ENCODE measurements at places on chromosomes 11 and 22.

- DNase-seq: no peak
Observed at GRCh38 chr11:70772950-70773349, 374.6 kb downstream of the CTTN start.

DNA sequence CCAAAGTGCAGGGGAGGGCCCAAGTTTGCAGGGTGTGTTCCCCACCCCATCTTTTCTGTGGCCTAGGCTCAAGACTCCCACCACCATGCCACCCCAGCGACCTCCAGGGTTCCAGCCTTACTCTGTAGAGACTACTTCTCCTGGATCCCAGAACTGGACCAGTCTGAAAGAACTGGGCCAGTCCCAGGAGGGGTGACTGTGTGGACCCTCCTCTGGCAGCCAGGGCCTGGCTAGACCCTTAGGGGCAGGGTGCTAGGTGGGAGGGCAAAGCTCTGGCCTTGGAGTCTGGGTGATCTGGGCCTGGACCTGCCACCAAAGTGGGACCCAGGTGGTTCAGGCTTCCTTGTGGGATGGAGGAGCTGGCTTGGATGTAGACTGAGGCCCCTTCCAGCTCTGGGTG is 41.8 kb upstream of the ACCSL start:
- no peak for DNase-seq

GRCh38 chr11:61833471-61833870 is 5.4 kb downstream of the FADS2 start:
- no peak for DNase-seq

DNA sequence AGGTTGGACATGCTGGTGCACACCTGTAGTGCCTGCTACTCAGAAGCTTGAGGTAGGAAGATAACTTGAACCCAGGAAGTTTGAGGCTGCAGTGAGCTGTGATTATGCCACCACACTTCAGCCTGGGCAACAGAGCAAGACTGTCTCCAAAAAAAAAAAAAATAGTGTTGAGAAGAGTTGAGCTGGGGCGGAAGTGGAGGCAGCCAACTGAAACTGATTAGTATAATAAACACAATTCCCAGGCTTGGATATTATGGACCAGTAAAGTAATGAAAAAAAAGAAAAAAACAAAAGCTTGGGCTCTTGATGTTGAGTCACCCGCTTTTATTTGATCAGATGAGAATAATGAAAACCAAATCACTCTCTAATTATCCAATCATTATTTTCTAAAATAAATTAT is 21.0 kb downstream of the LDLRAD3 start:
- DNase-seq: no peak

GRCh38 chr11:64687643-64688533 is 35.1 kb downstream of the NRXN2 start:
- no peak for DNase-seq

GRCh38 chr11:78642979-78643675 is 68.5 kb upstream of the NARS2 start:
- DNase-seq: no peak

GRCh38 chr22:19569276-19569640 is 45.0 kb upstream of the CLDN5 start:
- DNase-seq: no peak

GRCh38 chr22:34308101-34308500 is 387.8 kb upstream of the LARGE1 start:
- no peak for DNase-seq

DNA sequence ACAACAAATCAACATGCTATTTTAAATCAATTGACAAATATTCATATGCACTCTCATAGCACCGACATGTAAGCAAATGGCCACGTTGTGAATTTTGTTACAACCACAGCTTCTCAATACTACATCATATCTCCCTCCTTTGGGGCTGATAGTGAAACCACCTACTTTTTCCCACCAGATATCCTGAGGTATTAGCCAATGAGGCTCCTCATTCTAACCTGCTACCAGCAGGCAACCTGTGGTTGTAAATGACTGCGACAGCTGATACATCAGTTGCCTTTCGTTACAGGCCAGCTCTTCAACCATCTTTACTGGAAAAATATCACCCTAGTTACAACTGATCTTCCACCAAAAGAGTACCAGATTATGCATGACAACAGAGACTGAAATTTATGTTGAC is 3.7 kb upstream of the XKR3 start:
- DNase-seq: no peak

DNA sequence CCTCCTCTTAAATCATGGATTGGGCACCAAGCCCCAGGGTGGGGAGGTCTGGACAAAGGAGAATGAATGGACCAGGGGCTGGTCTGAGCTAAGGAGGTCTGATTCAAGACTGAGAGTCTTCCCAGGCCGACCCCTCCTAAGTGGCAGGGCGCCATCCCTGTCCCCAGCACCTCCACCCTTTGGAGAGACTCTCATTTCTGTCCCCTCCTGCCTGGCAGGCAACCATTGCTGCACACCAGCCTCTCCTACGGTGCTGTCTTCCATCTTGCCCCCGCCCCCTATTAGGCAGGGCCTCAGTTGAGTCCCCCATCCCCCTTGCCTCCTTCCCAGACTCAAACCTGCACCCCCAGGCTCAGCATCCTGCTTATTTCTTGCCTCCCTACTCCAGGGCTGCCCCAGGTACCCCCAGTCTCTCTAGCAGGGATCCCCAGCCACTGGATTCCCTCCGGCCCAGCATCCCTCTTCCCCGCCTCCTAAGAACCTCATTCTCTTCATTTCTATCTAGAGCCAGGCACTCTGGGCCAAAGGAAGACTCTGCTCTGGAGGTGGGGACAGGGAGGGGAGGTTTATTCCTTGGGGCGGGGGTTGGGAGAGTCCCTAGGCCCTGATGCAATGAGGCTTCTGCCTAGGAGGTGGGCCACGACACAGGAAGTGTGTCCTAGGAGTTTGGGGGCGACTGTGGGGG is 1.7 kb upstream of the RCOR2 start:
- no peak for DNase-seq

DNA sequence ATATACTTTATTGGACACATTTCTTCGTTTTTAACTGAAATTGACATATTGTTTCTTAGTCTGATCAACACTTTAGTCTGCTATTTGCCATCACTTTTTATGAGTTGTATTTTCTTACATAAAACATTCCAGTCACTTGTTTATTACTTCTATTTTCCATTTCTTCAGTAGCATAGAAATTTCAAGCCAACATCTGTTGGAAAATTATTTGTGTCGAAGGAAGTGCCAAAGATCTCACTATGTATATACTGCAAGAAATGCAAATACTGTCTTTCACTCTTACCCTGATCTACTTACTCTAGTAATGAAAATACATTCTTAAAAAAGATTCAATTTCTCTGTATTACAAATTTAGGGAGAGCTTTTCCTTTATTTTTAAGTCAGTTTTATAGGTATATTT is 105.9 kb downstream of the SLC17A6 start:
- DNase-seq: no peak

GRCh38 chr22:44554411-44554810 is 56.4 kb upstream of the RTL6 start:
- DNase-seq: no peak

DNA sequence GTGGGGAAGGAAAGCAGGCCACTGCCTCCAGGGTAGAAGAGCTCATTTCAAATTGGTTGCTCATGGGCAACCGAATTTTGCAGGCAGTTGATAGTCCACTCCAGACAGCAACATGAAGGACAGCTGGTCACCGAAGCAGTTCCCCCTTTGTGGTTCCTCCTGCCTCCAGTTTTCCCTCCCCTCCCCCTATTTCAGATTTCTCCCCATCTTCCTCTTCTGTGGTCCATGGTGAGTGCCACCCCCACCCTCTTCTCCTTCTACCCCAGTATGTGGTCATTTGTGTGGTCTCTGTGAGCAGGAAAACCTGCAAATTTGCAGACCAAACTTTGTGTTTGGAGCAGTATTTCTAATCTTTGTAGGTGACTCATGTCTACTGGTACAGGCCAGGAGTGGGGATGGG is 38.2 kb upstream of the PAK1 start:
- DNase-seq: no peak

DNA sequence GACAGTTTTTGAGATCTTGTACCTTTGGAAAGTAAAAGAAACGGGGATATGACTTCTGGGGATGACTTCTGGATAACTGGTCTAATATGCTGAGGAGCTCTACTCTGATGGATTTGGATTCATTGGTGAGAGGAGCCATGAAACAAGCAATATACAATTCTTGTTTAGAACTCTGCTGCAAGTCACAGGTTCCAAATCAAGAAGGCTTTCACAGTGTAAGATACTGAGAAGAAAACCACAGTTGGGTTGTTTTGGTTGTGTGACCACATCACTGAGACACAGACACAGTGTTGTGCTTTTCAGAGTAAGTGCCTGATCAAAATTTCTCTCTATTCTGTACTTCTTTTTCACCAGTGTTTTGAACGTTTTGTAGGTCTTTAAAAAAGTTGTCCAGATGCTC is 13.1 kb upstream of the UCP2 start:
- DNase-seq: no peak

- no peak for DNase-seq
Observed at GRCh38 chr11:3201677-3202181, 16.9 kb downstream of the MRGPRG start.

DNA sequence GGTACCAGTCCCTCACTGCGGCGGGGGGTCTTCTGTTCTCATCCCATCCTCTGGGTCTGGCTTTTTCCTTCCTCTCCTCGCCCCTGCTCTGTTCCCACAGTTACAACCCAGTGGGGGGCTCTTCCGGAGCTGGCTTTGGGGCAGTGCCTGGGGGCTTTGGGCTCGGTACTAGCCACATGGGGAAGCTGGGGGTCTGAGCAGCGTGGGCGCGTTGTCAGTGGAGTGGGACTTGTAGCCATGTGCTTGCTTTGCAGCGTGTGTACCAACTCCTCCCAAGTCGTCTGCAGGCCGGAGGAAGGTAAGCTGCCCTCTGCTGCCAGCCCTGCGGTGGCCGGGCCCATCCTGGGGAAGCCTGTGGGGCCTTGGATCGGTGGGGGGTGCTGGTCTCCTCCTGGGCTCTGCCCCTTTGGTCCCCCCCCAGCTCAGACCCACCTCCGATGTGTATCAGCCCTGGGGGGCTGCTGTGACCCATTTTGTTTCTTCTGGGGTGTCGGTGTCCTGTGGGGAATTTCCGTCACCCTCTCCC is 17.5 kb downstream of the MUC2 start:
- DNase-seq: no peak

Measured in stimulated activated CD4-positive, alpha-beta T cell treated with anti-CD3 and anti-CD28 coated beads, Interleukin-1b, Interleukin-23, amount 100 ng/mL, for 1 hour (primary cell).